Right lung (tissue), 10 donors: ENCODE measurements at places on chromosomes 3 and 15.
A peak's percentile ranks its signal among the peaks of the same experiment; 100 is the strongest.

DNA sequence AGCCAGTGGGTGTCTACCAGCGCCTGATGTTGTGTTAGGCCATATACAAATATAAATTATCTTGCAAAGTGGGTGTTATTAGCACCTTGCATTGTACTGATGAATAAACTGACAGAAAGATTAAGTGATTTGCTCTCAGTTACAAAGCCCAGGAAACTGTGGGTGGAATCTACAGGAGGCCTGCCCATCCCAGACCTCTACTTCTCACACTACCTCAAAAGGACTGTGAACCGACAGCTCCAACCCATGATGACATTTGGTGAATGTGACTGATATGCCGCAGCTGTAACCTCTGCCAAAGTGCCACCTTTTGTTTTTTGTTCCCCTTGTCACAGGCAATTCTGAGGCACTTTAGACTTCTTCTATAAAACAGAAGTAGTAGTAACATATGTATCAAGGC is 43.7 kb upstream of the KCNMB2 start:
- no peak for DNase-seq

DNA sequence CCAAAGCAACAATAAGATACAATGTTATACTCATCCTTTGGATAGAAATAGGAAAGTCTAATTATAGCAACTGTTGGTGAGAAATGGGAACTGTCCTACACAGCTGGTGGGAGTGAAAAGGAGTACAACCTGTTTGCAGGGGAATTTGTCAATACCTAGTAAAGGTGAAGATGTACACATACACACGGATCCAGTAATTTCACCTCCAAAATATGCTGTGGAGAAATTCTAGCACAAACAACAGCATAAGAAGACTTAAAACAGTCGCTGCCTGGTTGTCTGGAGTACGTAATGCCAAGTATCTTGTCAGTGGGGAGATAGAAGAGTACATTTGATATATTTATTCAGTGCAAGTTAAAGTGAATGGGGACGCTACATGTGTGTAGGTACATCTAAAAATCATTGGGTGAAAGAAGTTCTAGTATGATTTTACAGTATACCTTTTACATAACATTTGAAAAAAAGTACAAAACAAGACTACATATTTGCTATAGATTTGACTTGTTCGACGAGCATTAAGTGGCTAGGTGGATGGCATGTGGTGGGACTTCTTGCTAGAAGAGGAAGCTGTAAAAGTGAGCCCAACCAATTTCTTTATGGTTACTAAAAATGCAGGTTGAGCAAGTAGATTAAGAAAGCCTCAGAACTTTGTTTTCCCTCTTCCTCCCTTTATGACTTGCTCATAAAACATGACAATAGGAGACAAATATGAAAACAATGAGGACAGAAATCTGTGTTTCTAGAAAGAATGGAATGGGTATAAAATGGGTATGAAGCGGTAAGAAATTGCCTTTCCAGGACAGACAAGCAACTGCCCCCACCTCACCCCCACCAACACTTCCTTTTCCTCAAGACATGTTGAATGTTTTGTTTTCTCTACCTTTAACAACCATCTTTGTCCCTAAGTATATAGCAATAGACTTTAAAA is 50.2 kb upstream of the CCR4 start:
- no peak for DNase-seq

DNA sequence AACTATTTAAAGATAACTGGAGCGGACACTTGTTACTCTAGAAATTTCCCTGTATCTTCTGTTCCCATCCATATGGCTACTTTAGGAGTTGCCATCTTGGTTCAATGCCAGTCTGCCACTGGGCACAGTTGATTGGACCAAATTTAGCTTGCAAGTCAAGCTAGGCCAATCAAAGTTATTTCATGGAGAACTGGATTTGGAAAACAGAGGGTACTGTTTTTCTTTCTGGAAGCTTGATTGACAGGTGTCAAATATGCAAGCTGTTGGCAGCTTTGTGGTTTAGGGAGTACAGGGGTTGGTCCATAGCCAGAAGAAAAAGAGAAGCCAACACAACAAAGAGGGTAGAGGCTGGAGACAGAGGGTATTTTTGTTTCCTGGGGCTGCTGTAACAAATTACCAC is 33.4 kb upstream of the KLHL25 start:
- no peak for DNase-seq

DNA sequence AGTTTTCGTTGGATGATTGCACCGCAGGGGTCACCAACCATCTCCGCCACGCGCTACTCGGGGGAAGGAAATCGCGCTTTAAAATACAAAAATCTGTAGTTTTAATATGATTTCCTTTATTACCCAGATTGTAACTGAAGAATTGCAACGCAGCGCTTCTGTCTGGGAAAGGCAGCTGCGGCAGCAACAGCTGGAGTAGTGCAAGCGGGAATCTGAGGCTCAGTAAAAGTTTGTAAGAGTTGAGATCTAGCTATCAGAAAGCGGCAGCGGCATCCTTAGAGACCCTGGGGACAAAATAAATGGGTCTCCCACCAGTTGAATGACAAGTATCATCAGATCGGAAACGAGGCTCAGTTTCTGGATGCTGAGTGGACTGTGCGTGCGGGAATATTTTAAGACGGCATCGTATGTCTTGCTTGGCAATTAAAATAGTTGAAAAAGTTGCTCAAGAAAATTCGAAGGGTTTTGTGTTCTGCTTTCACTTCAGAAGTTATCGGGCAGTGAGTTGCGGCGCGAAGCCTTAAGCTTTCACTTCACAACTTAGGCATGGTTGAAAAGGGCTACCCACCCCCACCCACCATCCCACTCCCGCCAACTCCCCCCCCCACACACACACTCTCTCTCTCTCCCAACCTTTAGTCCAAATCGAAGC is 2.7 kb downstream of the MECOM start:
- DNase-seq, result peak; percentile 76

- DNase-seq, result peak; percentile 75
Observed at GRCh38 chr3:112013058-112013783, 14.5 kb downstream of the TAGLN3 start.

DNA sequence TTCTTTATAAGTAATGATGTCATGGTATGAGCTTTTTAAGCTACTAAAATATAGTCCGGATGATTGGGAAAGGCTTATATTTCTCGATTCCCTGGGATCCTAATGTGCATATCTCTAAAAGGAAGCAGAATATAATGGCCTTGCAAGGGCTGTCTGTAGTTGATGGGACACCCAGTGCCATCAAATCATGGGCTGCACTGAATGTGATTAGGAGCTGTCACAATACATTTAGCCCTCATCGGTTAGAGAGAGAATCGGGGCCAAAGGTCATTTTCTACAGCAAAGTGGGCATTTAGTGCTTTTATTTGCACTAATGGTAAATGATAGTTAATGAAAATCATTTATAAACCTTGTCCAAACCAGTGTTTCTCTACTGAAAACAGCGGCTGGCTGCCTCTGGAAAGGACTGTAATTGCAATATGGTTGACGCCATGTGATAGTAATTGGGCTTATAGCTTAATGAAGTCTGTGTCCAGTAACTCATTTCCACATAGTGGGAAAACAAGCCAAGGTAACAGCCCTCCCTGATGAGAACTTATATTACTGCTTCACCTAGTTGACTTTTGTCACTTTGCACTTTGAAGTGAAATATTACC is 265.0 kb upstream of the AZI2 start:
- DNase-seq, result no peak

- DNase-seq, result no peak
Observed at GRCh38 chr15:81146006-81146405, 11.9 kb downstream of the CFAP161 start.

DNA sequence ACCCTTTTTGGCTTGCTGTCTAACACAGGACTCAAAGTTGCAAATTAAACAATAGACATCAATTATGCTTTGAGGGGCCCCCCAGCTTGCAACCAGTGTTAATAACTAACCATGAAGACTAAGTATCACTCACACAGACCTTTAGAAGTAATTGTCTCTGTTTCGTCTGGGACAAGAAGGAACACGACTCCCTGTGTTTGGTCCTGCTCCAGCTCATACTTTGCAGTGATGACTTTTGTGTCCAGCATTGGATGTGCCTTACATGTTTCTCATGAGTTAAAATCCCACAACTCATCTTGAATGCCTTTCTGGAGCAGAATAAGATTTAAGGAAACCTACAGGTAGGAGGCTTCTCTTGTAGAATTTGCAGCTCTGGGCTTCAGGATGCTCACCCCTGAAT is 53.1 kb downstream of the GMNC start:
- DNase-seq, result no peak

DNA sequence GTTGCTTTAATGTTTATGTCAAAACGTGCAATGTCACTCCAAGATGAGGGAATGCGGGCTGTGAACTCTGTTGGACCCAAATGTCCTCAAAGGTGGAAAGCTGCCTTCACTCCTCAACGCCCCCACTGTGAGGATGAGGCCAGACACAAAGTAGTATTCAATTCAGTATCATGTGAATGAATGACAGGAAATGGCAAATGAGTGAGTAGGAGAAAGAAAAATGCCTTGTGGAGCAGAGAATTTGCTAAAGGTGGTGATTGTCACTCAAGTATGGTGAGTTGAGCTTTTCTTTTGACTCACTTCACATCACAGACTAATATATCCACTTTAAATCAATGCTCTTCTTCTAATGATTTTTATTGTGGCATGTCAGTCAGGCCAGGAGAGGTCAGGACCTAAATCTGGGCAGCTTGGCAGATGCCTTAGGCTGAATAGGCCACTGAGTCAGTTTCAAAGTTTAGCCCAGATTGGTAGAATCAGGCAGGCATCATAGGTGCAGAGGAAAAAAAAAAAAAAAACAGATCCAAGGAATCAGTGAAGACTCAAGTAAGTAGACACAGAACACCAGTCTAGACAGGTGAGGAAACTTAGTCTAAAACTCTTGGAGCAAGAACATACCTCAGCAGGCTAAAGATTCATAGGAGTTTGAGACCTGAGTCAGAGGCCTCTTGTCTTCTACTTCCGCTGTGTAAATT is 71.0 kb upstream of the ZBED2 start:
- DNase-seq, result no peak

DNA sequence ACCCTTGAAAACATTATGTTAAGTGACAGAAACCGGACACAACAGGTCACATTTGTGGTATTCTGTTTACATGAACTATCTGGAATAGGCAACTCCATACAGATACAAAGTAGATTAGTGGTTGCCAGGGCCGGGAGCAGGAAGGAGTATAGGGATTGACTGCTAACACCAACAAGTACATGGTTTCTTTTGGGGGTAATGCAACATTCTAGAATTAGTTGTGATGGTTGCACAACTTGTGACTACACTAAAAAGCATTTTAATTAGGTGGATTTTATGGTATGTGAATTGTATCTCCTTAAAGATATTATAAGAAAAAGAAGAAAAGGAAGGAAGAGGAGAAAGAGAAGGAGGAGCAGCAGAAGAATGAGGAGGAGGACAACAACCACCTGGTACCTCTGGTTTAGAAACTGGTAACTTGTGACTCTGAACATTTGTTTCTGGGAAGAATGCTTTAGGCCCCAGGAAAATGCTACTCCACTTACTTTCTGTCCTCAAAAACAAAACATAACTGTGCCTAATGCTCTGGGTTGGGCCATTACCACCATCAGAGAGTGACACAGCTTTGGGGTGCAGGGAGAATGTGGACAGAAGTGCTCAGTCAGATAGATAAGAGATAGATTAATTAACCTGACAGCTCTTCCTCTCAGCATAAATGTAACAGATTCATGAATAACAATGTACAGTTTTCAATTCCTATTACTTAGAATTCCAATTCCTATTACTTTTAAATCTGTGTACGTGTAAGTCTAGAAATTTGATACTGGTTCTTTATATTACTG is 20.3 kb downstream of the SETMAR start:
- DNase-seq, result no peak

- DNase-seq, result no peak
Observed at GRCh38 chr15:89680282-89680873, 1.2 kb upstream of the PLIN1 start.

GRCh38 chr3:58952128-58952917 is 97.5 kb downstream of the CFAP20DC start:
- no peak for DNase-seq

GRCh38 chr15:31571676-31572075 is 245.0 kb downstream of the KLF13 start:
- no peak for DNase-seq

DNA sequence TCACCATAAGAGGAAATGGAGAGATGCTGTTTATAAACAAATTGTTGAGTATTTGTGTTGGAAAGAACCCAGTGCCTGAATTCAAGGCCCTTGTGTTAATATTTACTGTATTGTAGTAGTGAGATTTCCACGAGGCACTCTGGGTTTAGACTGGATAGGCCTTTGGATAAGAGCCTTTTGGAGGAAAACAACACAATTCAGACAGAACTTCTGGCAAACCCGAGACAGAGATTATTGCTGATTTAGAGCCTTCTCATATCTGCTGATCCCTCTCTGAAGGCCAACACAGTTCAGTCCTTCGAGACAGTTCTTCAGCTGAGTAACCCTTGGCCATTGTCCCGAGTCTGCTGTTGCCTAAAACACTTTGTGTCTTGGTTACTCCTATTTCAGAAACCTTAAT is 55.7 kb downstream of the LMCD1 start:
- DNase-seq, result peak; percentile 25

DNA sequence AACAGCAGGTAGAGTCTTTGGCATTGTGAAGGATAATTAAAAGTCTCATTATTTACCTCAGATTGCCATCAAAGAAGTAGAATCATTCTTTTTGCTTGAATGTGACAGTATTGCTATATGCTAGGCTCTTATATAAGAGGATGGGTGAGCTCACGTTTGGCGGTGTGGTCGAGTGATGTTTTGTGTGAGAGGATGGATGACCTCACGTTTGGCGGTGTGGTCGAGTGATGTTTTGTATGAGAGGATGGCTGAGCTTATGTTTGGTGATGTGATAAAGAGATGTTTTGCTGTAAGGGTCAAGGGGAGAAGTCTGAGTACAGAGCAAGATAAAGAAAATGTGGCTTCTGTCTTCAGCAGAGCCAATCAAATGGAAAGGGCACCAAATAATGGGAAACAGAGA is 299.6 kb upstream of the NR2E3 start:
- no peak for DNase-seq

DNA sequence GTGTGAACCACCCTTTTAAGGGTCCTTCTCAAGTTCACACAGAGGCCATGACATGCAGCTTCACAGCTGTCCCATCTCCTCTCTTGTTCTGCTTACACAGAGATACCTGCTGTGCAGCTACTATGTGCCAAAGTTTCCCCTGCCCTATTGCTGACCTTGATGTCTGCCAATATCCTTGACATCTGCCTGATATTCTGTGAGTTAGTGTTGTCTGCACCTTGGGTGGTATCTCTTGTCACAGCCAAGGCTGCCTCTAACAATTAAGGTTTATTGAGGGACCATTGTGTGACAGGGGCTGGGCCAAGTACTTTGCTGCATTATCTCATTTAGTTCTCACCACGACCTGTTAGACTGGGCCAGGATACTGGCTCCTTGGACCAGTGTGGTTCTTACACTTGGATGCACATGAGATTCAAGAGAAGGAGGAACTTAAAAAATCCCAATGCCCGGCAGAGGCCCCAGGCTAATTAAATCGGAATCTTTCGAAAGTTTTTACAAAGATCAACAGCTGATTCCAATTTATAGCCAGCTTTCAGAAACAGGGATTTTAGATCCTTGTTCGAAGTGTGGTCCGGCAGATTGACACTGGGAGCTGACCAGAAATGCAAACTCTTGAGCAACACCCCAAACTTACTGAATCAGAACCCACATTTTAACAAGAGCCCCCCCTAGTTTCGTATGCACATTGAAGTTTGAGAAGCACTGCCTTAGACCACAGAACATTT is 178.6 kb downstream of the SATB1 start:
- no peak for DNase-seq
